Ascending aorta (tissue), 2 donors: ENCODE measurements at places on chromosomes 7 and 10. TPM values are rescaled to one million over a fixed set of nuclear protein-coding genes. Genes with fewer than 3 reads are reported as not detected.

- no peak for DNase-seq
These were observed 42.3 kb downstream of the ARID5B start for GRCh38 chr10:61943674-61944378.

- no peak for DNase-seq
These were observed 17.2 kb downstream of the MDH2 start for GRCh38 chr7:76065016-76065612.

DNA sequence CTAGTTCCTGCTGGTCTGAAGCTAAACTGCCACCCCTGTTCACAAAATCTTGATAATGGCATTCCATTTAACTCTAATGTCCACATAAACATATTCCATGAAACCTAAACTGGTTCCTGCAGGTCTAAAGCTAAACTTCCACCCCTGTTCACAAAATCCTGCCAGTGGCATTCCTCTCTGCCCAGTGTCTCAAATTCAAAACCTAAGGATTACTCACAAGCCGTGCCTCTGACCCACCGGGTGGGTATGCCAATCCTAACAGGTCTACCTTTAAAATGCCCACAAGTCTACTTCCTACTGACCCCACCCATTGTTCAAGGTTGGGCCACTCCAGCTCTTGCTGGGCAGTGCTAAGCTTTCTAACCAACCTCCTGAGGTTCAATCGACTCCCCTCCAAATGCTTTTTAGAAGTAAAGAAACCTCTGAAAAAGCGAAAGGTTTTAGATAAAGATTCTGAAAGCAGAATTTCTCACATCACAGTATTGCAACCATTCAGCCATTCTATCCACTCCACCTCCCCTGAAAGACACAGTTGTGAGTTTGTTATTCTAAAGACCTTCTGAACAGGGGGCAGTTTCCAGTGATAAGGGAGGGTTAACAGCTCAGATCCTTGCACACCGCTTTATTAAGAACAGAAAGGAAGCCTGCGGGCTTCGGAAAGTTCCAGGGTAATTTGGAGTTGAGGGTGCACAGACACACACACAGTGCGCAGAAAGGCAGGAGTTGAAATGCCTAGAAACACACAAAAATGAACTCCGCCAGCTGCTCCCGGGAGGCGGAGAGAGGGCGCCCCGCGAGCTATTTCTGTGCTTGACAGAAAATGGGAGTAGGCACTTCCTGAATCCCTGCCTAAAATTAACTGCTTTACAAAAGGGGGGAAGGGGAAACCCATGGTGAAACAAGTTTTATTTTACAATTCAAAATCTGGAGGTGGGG is 87.7 kb downstream of the TNS3 start:
- DNase-seq, result no peak

DNA sequence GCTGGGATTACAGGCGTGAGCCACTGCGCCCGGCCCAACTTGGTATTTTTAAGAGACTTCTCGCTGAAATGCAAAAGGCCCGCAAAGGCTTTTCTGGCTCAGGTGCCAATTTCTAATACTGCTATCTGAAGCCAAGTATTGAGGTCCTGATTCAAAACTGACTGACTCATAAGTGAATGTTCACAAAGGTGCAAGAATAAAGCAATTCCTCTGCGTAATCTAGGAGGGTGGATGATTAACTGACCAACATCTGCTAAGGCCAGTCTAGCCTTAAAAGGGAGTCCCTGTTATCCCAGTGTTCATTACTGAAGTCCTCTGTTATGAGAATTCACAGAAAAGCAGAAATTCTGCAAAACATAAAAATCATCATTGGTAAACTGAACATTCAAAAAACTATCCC is 111.4 kb downstream of the SRPK2 start:
- DNase-seq, result no peak

DNA sequence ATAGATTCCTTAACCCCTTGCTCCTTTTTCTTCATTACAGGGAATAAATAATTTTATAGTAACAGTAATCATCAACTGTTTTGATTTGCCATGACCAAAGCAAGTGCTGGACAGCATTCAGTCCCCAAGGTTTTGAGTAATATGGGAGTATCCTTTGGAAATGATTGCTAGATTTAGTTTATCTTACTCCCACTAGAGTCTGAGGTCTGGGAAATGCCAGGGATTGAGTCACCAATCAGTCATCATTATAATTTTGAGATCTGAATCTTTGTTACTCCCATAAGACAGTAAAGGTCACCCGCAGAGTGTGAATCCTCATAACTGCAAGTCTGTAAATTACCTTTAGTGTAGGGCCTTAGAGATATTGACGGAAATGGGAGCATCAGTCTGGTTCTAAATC is 133.7 kb upstream of the SEMA3E start:
- no peak for DNase-seq

DNA sequence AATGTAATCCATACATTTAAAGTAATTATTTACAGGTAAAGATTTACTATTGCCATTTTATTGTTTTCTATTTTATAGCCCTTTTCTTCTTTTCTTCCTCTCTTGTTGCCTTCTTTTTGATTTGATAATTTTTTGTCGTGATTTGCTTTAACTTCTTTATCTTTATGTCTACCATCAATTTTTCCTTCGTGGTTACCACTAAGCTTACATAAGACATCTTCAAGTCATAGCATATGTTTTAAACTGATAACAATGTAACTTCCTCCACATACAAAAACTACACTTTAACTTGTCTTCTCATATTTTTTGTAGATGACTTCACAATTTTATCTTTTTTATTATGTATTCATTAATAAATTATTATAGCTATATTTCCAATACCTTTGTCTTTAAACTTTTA is 316.6 kb downstream of the PLXDC2 start:
- DNase-seq, result no peak

DNA sequence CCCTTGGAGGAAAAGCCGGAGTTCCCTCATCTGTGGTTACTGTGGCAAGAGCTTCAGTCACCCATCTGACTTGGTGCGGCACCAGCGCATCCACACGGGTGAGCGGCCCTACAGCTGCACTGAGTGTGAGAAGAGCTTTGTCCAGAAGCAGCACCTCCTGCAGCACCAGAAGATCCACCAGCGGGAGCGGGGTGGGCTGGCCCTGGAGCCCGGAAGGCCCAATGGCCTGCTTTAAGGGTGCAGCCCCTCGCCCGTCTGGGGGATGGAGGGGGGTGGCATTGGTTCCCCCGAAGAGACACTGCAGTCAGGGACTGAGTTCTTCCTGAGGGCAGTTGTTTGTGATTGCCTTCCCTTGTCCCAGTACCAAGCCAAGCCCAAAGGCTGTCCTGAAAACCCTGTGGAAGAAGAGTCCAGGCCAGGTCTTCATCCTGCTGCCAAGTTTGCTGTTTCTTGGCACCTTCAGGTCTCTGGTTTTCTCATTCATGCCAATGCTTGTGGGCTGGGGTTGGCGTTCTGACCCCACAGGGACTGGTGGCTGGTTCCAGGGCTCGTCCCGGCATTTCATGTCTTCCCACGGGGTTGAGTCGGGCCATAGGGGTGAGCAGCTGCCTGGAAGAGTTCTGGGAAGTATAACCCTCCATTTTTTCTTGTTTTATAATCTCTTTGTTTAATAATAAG is 7.7 kb upstream of the ZNF783 start:
- DNase-seq, result no peak

GRCh38 chr10:10362800-10363199 is 654.9 kb upstream of the CELF2 start:
- no peak for DNase-seq

- no peak for DNase-seq
These were observed 168.0 kb upstream of the ZNF32 start for GRCh38 chr10:43816351-43817321.

DNA sequence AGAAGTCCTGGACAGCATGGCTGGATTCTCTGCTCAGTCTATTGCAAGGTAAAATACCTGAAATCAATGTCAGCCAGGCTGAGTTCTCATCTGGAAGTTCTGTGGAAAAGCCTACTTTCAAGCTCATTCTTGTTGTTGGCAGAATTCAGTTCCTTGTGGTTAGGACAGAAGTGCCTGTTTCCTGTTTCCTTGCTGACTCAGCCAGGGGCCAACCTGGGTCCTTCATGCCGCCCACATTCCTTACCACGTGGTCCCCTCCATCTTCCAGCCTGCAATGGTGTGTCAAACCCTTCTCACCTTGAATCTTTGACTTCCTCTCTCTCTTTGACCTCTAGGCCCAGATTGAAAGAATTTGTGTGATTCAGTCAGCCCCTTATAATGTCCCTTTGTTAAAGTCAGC is 197.1 kb upstream of the STK17A start:
- DNase-seq, result no peak

DNA sequence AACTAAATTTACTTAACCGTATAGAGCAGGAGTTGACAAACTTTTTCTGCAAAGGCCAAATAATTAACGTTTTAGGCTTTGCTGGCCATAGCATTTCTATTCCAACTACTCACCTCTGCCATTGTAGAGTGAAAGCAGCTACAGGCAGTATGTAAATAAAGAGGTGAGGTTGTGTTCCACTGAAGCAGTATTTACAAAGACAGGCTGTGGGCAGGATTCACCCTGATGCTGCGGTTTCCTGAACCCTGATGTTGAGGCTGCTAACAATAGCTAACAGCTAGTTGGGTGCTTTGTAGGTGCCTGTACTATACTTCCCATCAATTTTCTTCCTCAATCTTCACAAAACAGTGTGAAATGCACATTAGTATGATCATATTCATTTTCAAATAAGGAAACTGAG is 47.0 kb upstream of the LAMB1 start:
- no peak for DNase-seq

- DNase-seq, result no peak
These were observed 86.7 kb upstream of the PRKAR2B start for GRCh38 chr7:106957766-106958165.

GRCh38 chr7:108311446-108312168 is 144.6 kb downstream of the NRCAM start:
- no peak for DNase-seq

- no peak for DNase-seq
These were observed 14.0 kb downstream of the RASGEF1A start for GRCh38 chr10:43252783-43253341.

- no peak for DNase-seq
These were observed 123.1 kb upstream of the MACROH2A2 start for GRCh38 chr10:69929575-69929974.

DNA sequence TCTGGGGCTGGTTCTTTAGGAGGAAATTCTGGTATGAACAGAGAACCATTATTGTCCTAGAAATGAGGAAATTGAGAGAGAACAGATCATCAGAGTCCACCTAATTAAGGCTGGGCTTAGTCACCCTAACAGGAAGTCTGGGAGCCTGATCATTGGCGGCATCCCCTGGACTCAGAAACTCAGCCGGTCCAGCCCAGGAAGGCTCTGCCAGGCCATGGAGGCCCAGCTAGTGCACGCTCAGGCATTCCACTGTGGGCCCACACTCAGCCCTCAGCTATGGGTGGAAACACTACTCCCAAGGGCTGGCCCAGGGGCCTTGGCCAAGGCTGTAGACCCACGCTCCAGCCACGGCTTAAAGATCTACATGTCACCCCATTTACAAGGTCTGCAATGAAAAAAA is 109.2 kb downstream of the PTPN20 start:
- no peak for DNase-seq

GRCh38 chr7:100604976-100605911 is 3.1 kb downstream of the PCOLCE start:
- DNase-seq, result no peak

DNA sequence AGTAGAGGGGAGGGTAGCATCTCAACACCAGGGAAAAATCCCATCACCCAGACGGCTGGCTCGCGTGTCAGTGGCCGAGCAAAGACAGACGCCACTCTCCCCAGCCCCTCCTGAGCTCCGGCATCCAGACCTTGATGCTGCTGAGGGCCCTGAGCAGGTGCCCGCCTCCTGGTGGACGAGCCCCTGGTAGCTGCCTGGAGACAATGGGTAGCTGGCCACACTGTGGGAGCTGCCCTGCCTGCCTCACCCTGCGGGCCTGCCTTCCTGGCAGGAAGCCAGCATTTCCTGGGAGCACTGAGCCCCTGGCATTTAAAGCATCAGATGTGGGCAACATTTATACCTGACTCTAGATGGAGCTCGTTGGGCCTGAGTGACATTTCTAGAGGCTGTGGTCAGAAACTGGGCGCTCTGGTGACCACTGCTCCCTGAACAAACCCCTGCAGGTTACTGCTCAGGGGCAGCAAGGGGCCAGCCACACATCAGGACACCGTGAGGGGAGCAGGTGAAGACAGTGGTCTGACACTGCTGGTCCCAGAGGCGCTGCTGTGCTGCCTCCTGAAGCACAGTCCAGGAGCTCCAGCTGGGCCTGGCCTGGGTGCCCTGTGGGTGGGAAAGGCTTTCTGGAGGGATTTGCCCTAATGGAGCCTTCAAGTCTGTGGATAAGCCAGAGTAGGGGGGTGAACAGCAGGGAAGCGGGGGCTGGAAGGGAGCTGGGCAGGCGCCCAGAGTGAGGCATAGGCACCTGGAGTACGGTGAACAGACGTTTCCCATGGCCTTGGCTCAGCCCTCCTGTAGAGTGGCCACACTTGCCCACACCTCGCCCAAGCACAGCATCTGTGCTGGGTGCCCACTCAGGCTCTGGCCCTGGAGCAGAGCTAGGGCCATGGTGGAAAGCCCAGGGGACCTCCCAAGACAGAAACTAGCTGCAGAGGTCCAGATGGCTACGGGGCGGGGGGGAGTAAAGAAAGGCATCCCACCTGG is 138.7 kb downstream of the MAPK8 start:
- no peak for DNase-seq

DNA sequence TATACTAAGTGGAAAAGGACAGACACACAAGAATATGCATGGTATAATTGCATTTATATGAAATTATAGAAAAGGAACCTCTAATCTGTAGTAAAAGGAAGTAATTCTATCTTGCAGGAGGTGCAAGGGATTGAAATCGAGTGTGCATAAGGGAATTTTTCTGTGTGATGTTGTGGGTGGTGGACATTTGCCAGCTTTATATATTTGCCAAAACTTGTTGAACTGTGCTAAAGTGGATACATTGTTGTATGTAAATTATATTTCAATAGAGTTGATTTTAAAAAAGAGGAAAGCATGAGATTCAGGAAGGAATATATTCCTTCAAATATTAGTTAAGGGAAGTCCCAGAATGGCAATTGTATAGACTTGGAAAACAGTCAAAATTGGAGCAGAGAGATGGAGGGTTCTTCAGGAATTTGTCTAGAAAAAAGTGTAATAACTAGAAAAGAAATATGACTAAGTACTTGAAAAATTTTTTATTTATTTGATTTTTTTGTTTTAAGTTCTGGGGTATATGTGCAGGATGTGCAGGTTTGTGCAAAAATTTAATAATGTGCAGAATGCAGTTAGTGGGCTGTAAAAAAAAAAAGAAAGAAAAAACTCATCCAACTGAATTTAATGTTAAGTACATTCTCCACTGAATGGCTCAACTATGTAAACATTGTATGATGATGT is 96.1 kb downstream of the ARL4A start:
- DNase-seq, result no peak

GRCh38 chr7:113819474-113819873 is 99.3 kb downstream of the PPP1R3A start:
- DNase-seq, result no peak

GRCh38 chr10:97651773-97652172 is 11.3 kb downstream of the PI4K2A start:
- DNase-seq, result no peak

Gene ANKRD22
- not detected for total RNA-seq

Gene SPDYE9
- not detected for total RNA-seq

Gene NAT16
- not detected for total RNA-seq

Gene SFRP5
- total RNA-seq, result not detected

Gene EBF3
- 20.2 TPM for total RNA-seq

Gene THSD7A
- 10.1 TPM for total RNA-seq

Gene FAM25G
- total RNA-seq, result not detected

Gene LLCFC1
- not detected for total RNA-seq

Gene LBX1
- not detected for total RNA-seq

Gene DIP2C
- 14.7 TPM for total RNA-seq

Gene AS3MT
- total RNA-seq, result 1.4 TPM

Gene CTAGE15
- 0.21 TPM for total RNA-seq

Gene COL26A1
- total RNA-seq, result not detected

Gene CDHR3
- total RNA-seq, result 5.7 TPM
